Activated CD8-positive, alpha-beta memory T cell treated with anti-CD3 and anti-CD28 coated beads for 4 hours (primary cell): ENCODE measurements at places on chromosomes 3 and 15.

- no peak for DNase-seq
Observed at GRCh38 chr3:8872261-8872660, 91.0 kb downstream of the RAD18 start.

- no peak for DNase-seq
Observed at GRCh38 chr3:47344971-47345370, 35.9 kb upstream of the PTPN23 start.

GRCh38 chr3:144141496-144141895, 169.9 kb downstream of the DIPK2A start:
- no peak for DNase-seq

- no peak for DNase-seq
Observed at GRCh38 chr3:34254285-34254684, 455.9 kb downstream of the PDCD6IP start.

DNA sequence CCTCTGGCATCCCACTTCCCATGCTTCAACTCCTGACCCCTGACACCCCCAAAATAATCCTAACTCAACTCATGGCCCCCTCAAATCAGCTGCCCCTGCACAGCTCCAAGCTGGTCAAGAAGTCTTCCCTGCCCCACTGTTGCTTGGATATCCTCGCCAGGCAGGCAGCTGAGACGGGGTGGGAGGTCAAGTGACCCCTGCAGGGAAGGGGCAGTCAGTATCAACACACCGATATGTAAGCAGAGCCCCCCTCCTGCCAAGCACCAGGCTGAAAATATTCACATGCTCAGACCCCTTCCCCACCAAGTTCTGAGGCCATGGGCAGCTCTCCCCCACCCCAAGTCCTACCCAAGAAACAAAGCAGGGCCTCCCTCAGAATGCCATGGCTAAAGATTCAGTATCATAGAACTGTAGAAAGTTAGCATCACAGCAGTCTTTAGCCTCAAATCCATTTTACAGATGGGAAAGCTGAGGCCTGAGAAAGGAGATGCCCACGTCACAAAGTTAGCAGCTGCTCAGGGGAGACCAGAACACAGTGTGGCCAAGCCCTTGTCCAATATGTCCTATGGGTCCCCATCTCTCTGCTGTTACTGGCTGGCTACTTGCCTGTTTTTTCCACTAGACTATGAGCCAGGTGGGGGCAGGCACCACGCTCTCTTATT, 67.8 kb downstream of the SLC12A8 start:
- DNase-seq, result no peak
